Stimulated activated CD4-positive, alpha-beta T cell treated with anti-CD3 and anti-CD28 coated beads, Interleukin-1b, Interleukin-23, amount 100 ng/mL, for 1 hour (primary cell): ENCODE measurements at places on chromosomes 3 and 15.

- no peak for DNase-seq
These were observed 12.1 kb upstream of the SIAH2 start for GRCh38 chr3:150775001-150775599.

DNA sequence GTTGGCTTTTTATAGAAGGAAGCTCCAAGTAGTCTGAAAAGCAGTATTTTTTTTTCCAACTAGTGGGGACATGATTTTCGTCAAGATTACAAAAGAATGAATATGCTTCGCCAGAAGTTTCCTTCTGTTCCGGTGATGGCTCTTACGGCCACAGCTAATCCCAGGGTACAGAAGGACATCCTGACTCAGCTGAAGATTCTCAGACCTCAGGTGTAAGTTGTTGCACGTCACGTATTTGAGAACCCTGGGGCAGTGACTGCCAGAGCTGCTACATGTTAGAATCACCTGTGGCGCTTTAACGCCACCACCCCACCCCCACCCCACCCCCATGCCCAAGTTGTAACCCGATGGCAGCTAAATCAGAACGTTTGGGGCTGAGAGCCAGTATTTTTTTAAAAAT is 52.2 kb downstream of the BLM start:
- no peak for DNase-seq

GRCh38 chr15:48896869-48897814 is 19.2 kb downstream of the EID1 start:
- DNase-seq, result no peak

DNA sequence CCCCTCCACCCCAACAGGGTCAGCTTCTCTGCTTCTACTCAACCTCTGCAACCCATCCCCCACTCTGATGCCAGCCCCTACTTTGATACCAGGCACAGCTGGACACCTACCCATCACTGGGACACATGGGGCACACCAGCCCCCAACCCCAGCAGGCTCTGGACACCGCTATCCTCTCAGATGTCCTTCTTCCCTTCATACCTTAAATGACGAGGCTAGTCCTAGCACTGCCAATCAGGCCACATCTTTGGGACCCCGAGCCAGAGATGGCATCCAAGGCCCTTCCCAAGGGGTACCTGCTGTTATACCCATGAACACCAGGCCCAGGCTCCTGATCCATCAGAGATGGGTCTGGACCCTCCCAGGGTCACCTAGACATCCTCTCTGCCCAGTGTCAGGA is 10.6 kb downstream of the POC1A start:
- no peak for DNase-seq

DNA sequence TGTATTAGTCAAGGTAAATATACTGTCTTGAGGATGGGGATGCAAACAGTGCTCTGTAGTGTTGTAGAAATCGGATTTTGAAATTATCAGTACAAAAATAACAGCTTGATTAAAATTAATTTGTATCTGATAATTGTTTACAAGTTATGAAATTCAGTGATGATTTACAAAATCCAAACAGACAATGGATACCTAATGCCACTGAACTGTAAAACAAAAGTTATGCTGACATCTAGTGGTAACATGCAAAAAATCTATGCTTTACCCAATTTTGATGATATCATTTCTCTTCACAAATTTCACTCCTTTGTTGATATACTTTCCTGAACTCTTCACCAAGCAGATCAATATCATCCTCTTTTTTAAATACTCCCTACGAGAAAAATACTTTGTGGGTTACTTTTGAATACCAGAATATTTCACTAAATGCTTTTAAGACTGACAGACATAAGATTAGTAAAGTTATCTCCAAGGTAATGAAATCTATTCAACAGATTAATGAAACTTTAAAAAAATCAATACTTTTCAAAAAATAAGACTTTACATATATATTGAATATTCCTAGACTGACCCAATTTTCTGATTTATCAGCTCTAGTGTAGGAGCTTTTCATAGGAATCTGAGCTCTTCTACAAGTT is 36.0 kb downstream of the MNS1 start:
- DNase-seq, result no peak

- no peak for DNase-seq
These were observed 161.9 kb downstream of the ZIC4 start for GRCh38 chr3:147244397-147244796.

GRCh38 chr15:40150163-40150925 is 10.5 kb upstream of the BUB1B start:
- DNase-seq, result no peak

DNA sequence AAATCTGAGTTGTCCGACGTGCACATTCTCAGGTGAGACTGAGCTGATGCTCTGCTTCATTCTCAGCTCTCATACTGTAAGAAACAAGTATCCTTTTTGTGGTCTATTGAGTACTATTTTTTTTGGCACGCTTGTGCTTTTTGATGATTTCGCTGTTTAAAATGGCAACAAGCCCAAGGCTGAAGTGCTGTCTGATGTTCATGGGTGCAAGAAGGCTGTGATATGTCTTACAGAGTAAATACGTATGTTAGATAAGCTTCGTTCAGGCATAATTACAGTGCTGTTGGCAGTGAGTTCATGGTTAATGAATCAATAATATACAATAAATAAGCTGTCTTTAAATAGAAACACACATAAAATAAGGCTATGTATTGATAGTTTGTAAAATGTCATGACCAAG is 27.2 kb downstream of the AQR start:
- no peak for DNase-seq

DNA sequence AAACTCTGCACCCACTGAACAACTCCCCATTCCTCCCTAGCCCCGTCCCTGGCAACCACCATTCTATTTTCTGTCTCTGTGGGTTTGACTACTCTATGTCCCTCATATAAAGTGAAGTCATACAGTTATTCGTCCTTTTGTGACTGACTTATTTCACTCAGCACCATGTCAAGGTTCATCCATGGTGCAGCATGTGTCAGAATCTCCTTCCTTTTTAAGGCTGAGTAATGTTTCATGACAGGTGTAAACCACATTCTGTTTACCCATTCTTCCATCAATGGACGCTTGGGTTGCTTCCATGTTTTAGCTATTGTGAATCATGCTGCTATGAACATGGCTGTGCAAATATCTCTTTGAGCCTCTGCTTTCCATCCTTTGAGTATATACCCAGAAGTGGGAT is 192.3 kb upstream of the NSMCE3 start:
- no peak for DNase-seq

DNA sequence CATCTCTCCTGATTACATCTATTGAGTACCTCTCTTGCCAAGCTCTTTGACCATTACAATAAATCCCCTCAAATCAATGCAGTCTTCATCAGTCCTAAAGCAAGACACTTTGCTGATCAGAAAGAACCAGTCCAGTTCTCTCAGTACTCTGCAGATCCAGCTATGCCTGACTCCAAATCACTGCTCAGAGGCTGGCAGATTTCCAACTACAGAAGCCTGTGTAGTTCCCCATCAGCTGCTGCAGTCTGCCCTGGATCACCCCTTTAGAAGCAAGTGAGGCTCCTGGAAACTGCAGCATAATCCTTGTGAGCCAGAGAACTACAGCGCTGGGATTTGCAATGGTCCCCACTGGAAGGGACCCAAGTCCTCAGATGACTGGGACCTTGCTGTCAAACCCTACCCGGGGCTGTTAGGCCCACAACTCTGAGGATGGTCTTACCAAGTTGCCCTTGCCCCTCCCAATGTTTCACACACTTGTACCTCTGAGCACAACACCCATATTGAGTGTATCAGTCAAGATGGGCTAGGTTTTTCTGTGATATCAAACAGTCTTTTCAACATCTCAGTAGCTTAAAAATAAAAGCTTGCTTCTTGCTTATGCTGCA is 81.9 kb upstream of the TOPAZ1 start:
- no peak for DNase-seq

DNA sequence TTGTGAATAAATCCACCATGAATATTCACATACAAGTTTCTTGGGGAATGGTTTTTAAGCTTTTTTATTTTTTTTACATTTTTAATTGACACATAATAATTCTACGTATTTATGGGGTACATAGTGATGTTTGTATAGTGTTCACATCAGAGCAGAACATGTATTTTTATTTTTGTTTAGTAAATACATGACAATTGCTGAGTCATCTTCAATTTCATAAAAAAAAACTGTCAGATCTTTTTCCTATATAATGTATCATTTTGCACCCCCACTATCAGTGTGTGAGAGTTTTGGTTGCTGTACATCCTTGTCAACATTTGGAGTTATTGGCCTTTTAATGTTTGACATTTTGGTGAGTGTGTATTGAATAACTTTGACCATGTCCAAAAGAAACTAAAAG is 39.9 kb upstream of the FILIP1L start:
- no peak for DNase-seq

- no peak for DNase-seq
These were observed 866.9 kb downstream of the ROBO1 start for GRCh38 chr3:78900880-78901279.

DNA sequence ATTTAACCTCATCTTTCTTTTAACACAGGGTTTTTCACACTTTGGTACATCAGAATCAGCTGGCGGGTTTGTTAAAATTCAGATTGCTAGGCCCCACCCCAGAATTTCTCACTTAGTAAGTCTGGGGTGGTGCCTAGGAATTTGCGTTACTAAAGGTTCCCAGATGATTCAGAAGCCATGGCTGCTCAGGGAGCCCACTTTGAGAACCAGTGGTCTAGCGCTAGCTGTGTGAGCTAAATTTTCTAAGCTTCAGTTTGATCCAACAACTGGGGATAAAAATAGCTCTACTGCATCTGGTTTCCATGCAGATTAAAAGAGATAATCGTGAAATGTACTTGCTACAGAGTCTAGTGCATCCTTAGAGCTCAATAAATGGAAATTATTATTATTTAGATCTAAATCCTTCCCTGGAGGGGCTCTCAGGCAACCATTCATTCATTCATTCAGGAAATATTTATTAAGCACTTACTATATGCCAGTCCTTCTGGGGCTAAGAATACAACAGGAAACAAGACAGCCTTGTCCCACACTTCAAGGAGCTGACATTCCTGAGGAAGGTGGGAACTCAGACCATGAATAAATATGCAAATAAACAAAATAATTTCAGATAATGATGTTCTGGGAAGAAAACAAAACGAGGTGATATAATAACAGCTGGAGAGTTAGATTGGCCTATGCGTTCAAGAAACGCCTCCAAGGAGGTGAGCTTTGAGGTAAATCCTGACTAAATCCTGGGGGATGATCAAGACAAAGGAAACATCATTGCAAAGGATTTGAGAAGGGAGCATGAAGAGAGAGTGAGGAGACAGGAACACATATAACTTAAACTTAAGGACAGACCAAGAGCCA is 3.9 kb upstream of the CIDEC start:
- DNase-seq, result no peak

DNA sequence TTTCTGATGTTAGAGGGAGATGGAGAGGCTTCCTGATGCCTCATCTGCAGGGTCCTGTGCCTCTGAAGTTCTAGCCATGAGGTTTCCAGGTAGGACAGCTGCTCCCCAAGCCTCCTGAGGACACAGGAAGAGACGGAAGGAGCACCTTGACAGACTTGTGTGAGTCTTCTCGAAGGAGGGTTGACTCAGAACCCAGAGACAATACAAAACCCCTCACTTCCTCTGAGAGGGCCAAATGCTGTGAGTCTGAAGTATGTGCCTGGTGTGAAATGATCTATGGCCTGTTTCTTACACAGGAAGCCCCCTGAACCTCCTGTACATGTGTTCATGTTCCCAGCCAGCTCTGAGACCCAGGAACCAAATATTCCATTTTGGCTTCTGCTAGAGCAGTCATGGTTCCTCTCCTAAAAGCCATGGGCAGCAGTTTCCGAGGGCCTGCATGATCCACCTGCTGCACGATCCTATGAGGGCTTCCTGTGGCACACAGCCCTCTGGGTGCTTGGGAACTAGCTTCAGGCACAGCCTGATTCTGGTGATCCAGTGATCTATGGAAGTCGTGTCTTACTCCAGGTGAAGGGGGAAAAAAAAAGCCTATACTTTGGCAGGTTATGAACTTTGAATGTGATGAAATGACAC is 62.2 kb downstream of the AAGAB start:
- DNase-seq, result no peak

DNA sequence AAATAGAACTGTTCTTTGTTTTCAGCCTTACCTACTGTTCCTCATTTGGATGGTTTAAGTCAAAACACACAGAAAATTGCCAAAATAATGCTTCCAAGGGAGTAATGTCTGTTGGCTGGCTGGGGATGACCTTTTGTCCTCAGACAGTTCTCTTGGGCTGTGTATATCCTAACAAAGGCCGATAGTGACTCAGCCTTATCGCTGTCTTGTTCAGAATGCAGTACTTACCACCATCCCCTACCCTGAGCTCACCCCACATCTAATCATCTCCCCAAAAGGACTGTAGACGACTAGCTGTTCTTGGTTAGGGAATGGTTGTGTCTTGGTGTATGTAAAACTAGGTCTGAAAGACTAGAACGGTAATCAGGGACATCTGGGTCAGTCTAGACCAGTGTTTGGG is 35.0 kb downstream of the RAB11A start:
- no peak for DNase-seq

DNA sequence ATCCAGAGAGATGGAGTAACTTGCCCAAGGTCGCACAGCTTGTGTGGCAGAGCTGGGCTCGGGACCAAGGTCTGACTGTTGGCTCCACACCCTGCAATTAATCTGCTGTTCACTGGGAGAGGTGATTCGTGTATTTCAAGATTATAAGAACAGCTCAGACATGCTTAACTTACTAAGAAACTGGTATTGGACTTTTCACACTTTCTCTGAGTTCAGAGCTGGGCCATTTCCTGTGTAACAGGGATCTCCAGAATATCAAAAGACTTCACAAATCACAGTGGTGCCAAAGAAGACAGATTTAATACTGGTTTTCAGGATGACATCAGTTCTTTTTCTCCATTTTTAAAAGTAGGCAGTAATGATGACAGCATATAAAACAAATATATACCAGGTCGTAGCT is 156.8 kb upstream of the UBE2E1 start:
- no peak for DNase-seq

GRCh38 chr3:14311729-14312128 is 90.7 kb upstream of the SLC6A6 start:
- DNase-seq, result no peak

GRCh38 chr3:111989061-111989678 is 9.6 kb upstream of the TAGLN3 start:
- no peak for DNase-seq

DNA sequence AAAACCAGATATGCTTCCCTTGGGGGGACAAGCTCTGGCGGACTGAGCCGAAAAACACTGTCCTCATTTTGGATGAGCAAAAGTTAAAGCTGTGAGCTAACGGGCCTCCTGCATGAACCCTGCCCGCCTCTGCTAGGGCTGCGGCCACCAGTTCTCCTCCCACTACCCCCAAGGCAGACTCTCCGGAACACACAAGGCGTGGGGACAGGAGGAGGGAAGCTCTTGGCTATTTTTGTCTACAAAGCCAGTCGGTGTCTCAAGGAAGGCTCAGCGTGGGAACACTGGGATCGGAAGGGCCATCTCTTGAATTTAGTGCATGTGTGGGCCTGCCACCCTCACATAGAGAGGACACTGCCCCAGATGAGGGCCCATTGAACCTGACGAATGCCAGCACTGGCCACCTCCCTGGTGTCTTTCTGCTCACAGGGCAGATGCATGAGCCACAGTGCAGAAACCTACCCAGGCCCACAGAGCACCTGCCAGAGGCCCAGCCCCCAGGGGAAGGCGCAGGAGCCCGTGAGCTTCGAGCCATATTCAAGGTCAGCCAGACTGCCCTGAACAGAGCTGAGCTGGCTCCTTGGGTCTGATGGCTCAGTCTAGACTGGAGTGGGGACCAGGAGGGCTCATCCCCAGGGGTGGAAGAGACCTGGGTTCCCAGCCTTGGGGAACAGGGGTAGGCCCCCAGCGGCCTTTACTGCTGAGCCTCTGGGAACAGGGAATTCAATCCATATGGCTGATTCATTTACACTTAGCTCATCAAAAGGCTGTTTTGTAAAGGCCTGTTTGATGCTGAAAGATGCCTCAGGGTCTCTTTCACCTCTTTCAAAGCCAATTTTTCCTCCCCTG is 38.3 kb downstream of the HCN4 start:
- no peak for DNase-seq

- no peak for DNase-seq
These were observed 488.2 kb upstream of the NECTIN3 start for GRCh38 chr3:110583373-110583935.
